ENCODE measurements at places on chromosomes 13 and 19.

DNA sequence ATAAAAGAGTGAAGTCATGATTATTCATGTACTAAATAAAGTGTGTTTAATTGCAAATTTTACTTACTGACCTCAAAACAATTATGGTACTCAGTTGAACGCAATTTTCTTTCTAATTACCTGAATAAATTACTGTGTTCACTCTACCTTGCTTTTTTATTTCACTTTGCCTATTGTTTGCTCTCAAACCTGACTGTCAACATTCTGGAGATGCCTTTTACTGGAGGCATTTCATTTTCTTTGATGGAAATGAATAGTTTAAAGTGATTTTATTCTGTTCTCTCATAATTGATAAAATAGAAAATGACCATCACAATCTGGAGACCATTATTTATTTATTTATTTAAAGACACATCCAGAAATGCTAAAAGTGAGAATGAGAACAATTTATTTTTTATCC lies 811.5 kb upstream of the ATXN8OS start:
- DNase-seq, result no peak

- no peak for DNase-seq
Measured at GRCh38 chr13:51317262-51317661, 22.2 kb upstream of the SERPINE3 start.

DNA sequence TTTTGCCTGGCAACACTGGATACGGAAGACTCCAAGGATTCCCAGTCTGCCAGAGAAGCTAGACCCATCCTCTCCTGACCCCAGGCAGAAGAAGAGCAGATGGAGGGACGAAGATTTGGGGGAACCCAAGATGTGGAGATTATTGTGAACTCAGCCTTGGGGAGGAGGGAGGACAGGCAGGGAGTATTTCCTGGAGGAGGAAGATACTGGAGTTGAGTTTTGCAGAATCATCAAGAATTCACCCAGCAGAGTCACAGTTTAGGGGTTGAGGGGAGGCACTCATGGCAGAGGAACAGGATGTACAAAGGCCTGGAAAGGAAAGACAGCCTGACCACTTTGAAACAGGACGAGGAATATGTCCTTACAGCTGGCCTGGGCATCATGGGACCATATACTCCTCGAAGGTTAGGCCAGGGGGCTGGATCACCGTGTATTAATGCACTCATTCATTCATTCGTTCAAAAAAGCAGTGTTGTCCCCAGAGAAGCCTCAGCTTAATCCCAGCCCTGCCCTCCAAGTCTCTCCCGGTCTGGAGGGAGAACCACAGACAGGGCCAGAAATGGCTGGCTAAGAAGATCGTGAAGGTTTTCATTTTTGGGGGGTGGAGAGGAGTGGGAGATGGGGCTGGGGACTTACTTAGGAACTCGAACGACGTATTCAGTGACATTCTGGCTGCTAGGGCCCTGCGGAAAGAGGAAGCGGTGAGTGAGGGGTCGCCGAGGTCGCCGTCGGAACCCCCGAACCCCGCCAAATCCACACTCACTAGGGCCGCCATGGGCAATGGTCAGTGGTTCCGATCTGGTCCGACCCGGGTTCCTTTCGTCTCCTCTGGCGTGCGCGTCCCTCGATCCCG lies 517 bp downstream of the GTF2F1 start:
- DNase-seq, result no peak

- no peak for DNase-seq
Measured at GRCh38 chr13:66237411-66238062, 992.6 kb downstream of the PCDH9 start.

DNA sequence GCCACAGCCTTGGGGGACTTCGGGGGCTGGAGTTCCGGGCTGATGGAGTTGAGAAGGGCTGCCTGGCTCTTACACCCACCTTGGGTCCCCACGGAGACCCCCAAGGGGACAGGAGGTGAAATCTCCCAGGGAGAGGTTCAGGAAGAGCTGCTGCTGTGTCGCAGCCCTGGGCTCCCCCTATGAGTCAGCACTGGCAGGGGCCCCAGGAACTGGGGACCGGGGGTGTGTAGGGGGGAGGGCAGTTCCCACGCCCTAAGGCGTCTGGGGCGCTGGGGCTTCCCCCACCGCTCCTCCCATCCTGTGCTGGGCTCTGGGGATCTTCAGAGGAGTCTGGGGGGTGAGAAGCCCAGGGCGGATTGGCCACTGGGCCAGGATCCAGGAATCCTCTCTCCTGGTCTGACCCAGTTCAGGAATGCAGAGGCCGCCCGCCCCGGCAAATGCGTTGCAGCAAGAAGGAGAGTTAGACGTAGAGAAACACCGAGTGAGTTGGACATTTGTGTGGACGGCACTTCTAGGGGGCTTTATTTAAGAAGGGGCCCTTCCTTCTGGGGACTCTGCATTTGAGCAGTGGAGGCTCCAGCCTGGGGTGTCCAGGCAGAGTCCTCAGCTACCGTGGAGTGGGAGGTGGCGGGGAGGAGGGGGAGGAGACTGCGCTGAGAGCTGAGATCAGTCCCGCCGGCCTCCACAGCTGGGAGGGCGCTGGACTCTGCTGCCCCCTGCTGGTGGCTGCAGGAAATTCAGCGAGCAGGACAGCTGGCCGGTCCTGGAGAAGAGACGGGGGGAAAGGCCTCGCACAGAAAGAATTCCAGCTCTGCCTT lies 15.0 kb upstream of the NANOS3 start:
- DNase-seq, result peak; percentile 84

DNA sequence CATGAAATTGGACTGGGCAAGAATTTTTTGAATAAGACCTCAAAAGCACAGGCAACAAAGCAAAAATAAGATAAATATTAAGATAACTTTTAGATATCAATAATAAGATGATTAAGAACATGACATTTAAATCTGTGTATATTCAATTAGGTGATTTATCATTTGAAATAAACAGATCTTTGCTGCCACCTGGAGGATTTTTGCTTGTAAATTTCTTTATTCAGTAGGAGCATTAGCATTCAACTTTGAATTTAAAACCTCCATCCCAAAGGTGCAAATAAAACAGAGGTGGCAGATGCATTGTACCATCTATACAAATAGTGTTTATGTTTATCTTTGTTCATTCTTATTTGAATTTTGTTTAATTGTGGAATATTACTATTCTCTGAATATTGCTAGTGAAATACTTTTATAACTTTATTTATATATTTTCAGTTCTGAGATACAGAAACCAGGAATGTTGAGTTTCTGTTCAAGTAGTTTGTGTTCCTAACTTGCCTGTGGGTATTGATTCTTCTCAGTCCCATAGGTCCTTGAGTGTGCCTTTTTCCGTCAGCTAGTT lies 20.9 kb downstream of the COG6 start:
- no peak for DNase-seq

- peak; percentile 2 for DNase-seq
Measured at GRCh38 chr13:44576351-44577235, 463 bp upstream of the TSC22D1 start.

DNA sequence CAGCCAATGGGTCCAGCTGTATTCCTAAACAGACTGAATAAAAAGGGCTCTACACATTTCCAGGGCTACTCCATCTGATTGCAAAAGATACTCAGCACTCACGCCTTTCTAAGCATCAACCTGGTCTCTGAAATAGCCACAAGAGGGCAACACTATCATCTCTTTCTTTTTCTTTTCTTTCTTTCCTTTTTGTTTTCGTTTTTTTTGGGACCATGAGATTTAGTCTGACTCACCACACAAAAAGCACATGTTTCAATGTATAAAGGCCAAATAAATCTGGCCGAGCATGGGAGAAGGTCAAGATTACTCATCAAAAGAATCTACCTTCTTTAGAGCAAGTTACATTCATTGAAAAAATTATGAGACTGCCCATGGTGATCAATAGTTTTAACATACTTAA lies 805.6 kb upstream of the ARGLU1 start:
- no peak for DNase-seq

GRCh38 chr13:46146898-46147297 lies 35.1 kb downstream of the LCP1 start:
- DNase-seq, result no peak

DNA sequence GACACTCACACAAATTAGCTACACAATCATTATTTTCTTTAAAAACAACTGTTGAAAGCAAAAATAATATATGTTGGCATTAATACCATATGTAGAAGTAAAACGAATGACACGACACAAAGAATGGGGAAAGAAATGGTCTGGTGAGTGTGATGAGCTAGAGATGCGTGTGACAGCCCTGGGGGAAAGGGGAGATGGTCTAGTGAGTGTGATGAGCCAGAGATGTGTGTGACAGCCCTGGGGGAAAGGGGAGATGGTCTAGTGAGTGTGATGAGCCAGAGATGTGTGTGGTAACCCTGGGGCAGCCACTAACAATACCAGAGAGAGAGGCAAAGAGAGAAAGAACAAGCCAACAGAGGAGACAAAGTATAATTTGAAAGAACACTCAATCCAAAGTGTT lies 22.3 kb upstream of the LAMP1 start:
- DNase-seq, result no peak

- no peak for DNase-seq
Measured at GRCh38 chr13:81563091-81563490, 1222.2 kb upstream of the SPRY2 start.

DNA sequence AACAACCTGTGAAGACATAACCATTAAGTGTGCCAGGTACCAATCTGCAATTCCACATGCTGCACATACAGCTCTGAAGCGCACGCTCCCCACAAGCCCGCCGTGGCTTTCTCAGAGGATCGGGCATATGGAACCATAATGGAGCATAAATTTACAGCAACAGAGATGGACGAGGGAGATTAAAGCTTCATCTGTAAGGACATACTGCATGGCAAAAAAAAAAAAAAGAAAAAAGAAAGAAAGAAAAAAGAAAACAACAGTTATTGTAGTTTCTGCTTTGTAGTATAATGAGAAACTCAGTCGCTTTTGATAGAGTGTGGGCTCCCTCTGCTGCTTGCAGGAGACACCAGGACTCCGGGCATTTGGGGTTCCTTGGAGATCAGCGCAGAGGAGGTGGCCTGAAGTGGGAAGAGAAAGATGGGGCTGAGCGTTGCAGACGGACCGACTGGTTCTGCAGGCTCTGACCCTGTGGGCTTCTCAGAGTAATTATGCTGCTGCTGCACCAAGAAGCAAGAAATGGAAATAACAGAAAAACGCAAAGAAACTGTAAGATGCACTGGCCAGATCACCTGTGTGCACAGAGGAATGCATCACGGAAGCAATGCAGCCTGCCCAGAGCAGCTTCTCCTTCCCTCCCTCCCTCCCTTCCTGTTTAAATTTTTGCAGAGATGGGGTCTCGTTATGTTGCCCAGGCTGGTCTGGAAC lies 10.8 kb upstream of the PDCD5 start:
- DNase-seq, result no peak

GRCh38 chr19:55490478-55491432 lies 2.5 kb downstream of the SSC5D start:
- DNase-seq, result no peak

DNA sequence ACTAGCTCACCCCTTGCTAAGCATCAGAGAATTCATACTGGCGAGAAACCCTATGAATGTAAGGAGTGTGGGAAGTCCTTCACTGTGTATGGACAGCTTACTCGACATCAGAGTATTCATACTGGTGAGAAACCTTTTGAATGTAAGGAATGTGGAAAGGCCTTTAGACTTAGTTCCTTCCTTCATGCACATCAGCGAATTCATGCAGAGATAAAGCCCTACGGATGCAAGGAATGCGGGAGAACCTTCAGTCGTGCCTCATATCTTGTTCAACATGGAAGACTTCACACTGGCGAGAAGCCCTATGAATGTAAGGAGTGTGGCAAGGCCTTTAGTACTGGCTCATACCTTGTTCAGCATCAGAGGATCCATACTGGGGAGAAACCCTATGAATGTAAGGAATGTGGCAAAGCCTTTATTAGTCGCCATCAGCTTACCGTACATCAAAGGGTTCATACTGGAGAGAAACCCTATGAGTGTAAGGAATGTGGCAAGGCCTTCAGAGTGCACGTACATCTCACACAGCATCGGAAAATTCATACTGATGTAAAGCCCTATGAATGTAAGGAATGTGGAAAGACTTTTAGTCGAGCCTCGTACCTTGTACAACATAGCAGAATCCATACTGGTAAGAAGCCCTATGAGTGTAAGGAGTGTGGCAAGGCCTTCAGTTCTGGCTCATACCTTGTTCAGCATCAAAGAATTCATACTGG lies 17.3 kb downstream of the ZNF30 start:
- DNase-seq, result no peak

DNA sequence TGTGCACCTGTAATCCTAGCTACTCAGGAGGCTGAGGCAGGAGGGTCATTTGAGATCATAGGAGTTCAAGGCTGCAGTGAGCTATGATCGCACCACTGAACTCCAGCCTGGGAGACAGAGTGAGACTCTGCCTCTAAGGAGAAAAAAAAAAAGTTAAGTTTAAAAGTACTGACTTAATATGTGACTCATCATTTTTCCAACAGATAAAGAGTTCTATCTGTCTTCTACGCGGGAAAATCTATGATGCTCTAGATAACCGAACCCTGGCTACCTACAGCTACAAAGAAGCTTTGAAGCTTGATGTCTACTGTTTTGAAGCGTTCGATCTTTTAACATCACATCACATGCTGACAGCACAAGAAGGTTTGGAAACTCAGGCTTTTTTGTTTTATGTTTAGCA lies 7.2 kb downstream of the CDC16 start:
- DNase-seq, result no peak

DNA sequence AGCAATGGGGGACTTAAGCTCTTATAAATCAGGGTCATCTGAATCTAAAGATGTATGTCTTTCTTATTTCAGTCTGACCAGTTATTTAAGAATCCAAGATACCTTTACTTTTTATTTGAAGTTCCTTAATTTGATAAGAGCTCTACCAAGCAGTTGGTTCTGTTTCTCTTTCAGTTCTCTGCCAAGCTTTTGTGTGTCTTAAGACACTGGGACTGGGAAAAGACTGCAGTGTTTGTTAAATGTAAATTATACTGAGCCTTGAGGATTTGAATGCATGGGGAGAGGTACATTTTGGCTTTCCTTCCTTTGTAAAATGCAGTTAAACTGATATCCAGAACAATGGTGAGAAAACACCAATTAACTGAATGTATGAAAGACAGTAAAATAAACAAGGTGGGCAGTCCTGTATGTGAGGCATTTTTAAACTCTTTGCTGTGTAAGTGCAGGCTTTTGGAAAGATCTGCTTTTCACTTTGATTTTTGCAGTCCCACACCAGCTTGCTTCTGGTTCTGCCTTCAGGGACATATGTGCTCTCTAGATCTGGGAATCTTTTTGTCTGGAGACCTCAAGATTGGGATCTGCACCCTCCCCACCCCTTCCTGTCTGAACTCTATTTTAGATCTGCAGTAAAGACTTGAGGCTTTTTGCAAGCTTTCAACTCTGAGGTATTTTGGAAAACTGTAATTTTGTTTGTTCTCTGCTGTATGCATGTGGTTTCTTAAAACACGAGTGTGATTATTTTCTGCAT lies 77.6 kb downstream of the LRCH1 start:
- DNase-seq, result no peak
